ENCODE measurements at places on chromosomes 6 and 20. TPM values are rescaled to one million over a fixed set of nuclear protein-coding genes. Genes with fewer than 3 reads are reported as not detected.

DNA sequence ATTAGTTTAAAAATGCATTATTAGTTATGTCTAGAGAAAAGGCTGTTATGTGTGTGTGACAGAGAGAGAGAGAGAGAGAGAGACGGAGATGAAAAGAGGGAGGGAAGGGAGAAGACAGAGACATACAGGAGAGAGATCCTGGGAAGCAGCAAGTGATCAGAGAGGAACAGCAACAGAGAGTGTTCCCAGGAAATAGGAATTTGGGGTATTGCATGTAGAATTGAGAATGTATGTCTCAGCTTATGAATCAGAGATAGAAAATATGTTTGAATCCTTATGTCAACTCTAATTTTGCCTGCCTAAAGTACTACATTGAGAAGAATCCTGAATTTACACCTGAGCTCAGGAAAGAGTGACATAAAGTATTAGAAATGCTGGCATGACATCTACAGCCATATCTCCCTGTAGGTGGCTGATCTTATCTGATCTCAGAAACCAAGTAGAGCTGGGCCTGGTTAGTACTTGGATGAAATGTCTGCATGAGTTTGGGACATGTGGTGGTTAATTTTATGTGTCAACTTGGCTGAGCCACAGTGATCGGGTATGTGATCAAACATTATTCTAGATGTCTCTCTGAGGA lies 130.6 kb downstream of the TENT5A start:
- H3K36me3 ChIP-seq, result no peaks in the 10 kb centered on the region
- H3K27ac ChIP-seq, result no peak overlapping the region
- DNase-seq, result no peak
- no peaks in the 10 kb centered on the region for H3K27me3 ChIP-seq
- no peaks in the 10 kb centered on the region for H3K4me1 ChIP-seq

- no peaks in the 10 kb centered on the region for H3K27me3 ChIP-seq
- no peaks in the 10 kb centered on the region for H3K4me1 ChIP-seq
- no peaks in the 10 kb centered on the region for H3K36me3 ChIP-seq
Observed at GRCh38 chr6:136502786-136503185, 47.4 kb downstream of the MAP7 start.

DNA sequence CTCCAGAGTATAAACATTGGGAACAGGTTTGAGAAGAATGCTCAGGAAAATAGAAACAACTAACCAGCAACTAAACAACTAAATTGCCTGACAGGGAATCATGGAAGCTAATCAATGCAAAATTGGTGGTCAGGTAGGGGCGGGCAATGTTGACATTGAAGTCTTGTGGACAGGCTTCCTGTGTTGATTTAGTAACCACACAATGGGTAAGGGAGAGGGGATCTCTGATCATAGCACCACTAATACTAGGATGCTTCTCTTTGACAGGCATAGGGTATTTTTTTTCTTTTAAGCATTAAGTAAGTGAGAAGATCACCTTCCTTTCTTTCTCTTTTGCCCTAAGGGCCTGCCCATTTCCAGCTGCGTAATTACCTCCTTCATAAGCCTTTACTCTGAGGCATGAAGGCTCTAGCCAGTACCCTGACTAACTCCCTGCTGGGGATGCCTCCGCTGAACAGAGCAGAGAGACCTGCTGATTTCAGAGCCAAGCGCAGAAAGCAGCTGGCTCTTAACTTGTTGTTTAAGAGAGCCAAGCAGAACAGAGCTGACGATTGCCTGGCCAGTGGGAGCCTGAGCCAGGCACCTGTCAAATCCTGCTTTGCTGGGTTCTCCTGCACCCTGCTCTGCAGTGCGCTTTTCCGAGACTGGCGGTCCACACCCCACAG lies 118.7 kb downstream of the BMP2 start:
- H3K4me3 ChIP-seq, result no peak overlapping the region
- H3K27ac ChIP-seq, result no peak overlapping the region
- no peak for DNase-seq
- H3K27me3 ChIP-seq, result no peaks in the 10 kb centered on the region
- H3K4me1 ChIP-seq, result no peaks in the 10 kb centered on the region

DNA sequence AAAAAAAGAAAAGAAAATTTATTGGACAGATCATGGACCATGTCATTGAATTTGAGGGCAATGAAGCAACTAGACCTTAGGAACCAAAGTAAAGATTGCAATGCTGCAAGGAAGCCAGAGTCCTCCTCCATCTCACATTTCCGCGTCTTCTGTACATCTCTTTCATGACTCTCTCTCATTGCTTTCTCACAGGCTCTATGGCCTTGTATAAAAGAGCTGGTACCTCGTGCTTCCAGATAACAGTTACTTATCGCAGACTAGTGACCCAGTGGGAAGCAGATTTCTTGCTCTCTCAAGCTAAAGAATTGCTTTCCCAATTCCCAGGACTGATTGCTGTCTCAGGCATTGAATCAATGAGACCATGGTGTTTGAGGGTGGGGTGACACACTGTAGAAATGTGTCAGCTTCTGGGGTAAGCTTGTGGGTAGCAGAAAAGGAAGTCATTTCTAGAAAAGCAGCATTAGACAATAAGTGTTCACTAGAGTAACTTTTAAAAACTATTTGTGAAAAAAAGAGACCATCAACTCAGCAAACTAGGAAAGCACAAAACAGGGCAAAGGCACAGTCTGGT lies 635.3 kb downstream of the UTRN start:
- H3K27me3 ChIP-seq, result no peaks in the 10 kb centered on the region
- no peak for DNase-seq
- no peak overlapping the region for H3K27ac ChIP-seq
- no peak overlapping the region for H3K4me3 ChIP-seq

- H3K27ac ChIP-seq, result no peak overlapping the region
- H3K36me3 ChIP-seq, result peaks cover 10% of the 10 kb centered on the region
- no peak overlapping the region for H3K4me3 ChIP-seq
- no peak for DNase-seq
Observed at GRCh38 chr6:148451690-148452089, 109.1 kb downstream of the SASH1 start.

- H3K36me3 ChIP-seq, result no peaks in the 10 kb centered on the region
- H3K27ac ChIP-seq, result no peak overlapping the region
- no peak overlapping the region for H3K4me3 ChIP-seq
- no peak for DNase-seq
Observed at GRCh38 chr6:116366740-116367275, 3.9 kb upstream of the DSE start.

DNA sequence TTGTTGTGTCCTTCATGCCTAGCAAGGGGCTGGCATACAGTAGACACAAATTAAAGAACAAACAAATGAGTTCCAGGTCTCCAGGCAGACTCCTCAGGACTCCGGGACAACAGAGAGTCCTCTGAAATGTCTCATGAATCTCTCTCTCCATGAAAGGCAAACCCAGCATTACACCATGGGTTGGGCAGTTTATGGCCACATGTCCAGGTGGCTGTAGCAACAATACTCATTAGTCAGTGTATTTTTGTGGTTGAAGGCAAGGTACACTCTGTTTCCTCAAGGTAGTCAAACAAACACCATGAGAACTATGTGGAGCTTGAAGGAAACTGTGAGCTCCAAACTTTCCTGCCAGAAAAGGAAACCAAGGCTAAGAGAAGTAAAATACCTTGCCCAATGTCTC lies 62.2 kb downstream of the KCNB1 start:
- peaks cover 51% of the 10 kb centered on the region for H3K4me1 ChIP-seq
- peak overlapping the region; percentile 89 for H3K27ac ChIP-seq
- DNase-seq, result no peak
- no peaks in the 10 kb centered on the region for H3K36me3 ChIP-seq

- no peak for DNase-seq
- peaks cover 100% of the 10 kb centered on the region for H3K4me1 ChIP-seq
- H3K27ac ChIP-seq, result peak overlapping the region; percentile 85
Observed at GRCh38 chr20:53582251-53582570, 11.4 kb downstream of the ZNF217 start.

DNA sequence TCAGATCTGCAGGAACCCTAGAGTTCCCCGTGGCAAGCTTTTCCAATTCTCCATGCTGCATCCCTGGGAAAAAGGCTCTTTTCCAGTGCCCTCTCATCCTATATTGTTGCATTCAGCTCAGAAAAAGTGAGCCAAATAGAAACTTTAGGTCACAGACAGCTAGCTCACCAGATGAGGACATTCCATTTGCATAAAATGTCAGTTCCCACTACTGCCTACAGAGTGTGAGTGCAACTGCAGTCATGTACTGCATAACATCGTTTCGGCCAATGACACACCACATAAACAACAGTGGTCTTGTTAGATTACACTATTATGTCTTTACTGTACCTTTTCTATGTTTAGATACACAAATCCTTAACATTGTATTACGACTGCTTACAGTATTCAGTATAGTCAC lies 8.6 kb downstream of the HS3ST5 start:
- no peaks in the 10 kb centered on the region for H3K4me1 ChIP-seq
- no peaks in the 10 kb centered on the region for H3K36me3 ChIP-seq
- H3K27ac ChIP-seq, result no peak overlapping the region
- no peak overlapping the region for H3K4me3 ChIP-seq

DNA sequence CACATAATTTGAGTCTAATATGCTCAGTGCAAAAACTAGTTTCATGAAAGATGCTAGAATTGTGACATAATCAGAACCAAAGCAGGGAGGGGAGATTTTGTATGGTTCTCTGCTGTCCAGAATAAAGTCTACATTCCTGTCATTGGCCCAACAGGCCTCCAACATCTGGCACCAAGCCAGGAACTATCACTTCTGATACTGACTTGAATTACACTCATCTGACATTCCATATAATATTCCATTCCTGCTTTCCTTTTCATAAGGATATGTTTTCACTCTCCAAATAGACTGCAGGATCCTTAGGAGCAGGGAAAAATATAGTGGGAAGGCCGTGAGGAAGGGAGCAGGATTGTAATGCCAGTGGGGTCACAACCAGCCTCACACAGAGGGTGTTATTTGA lies 84.6 kb upstream of the BTN3A2 start:
- H3K27ac ChIP-seq, result no peak overlapping the region
- peaks cover 15% of the 10 kb centered on the region for H3K27me3 ChIP-seq
- no peak overlapping the region for H3K4me3 ChIP-seq

GRCh38 chr20:23205211-23205610 lies 119.1 kb upstream of the CD93 start:
- H3K4me1 ChIP-seq, result peaks cover 7% of the 10 kb centered on the region
- no peaks in the 10 kb centered on the region for H3K36me3 ChIP-seq
- no peak overlapping the region for H3K4me3 ChIP-seq
- H3K27ac ChIP-seq, result peak overlapping the region; percentile 69
- H3K27me3 ChIP-seq, result no peaks in the 10 kb centered on the region
- no peak for DNase-seq

DNA sequence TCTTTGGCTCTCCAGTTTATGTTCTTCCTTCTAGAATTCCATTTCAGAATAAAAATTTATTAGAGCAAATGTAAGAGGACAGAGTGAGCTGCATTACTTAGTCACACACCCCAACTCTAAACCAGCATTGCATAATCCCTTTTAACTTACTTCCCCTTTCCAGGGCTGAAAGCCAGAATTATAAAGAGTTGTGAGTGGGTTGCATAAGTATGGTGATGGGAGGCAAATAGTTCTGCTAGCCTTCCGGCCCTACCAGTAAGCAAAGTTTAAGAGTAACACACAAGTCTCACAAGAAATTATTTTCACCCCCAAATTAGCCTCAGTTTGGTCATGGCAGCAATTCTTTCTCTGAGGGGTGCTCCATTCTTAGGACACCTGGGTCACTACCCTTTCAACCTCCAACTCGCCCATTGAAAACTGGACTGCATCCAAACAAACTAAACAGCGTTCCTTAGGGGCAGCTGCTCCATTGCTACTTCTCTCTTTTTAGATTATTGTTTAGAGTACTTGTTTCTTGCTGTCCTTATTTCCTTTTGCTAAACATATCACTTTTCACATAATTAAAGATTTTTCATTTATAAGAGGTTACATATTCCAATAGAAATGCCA lies 1.6 kb downstream of the KIAA0408 start:
- H3K4me1 ChIP-seq, result no peaks in the 10 kb centered on the region
- H3K36me3 ChIP-seq, result no peaks in the 10 kb centered on the region
- peak overlapping the region; percentile 78 for H3K27ac ChIP-seq

- peaks cover 42% of the 10 kb centered on the region for H3K36me3 ChIP-seq
- H3K4me3 ChIP-seq, result no peak overlapping the region
- no peak for DNase-seq
- peak overlapping the region; percentile 31 for H3K27ac ChIP-seq
- peaks cover 10% of the 10 kb centered on the region for H3K4me1 ChIP-seq
Observed at GRCh38 chr20:45323731-45324130, 15.6 kb upstream of the MATN4 start.

DNA sequence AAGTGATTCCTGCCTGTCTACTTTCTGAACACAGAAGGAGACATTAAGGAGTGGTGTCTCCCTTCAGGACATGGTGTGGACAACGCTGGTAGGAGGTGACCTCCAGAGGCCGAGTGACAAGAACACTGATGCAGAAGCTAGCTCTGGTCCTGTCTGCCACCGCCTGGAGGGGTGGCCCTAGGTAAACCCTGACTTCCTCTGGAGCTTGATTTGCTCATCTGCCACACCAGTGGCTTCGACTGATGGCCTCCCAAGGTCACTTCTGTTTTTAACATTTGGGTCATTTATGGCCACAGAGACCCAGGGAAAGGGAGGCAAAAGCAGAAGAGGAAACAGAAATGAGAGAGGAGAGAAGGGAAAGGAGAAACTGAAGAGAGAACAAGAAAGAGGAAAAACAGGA lies 49.4 kb upstream of the SLC22A23 start:
- H3K4me1 ChIP-seq, result peaks cover under 1% of the 10 kb centered on the region
- H3K36me3 ChIP-seq, result no peaks in the 10 kb centered on the region
- DNase-seq, result no peak

DNA sequence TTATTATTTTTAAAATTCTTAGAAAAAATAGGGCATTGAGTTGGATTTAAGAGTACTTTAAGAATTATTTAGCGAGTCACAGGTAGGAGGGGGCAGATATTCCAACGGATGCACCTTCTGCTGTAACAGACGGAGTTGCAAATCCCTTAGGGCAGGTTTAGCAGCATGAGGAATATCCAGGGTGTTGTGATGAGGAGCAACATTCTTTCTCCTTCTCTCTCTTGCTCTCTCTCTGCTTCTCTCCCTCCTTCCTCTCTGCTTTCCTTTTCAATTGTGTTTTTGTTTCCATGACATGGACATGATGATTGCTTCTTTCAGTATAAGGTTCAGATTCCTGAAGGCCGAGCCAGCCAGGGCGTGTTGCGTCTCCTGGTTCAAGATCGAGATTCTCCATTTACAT lies 28.9 kb downstream of the CDH26 start:
- H3K4me3 ChIP-seq, result no peak overlapping the region
- no peaks in the 10 kb centered on the region for H3K36me3 ChIP-seq

DNA sequence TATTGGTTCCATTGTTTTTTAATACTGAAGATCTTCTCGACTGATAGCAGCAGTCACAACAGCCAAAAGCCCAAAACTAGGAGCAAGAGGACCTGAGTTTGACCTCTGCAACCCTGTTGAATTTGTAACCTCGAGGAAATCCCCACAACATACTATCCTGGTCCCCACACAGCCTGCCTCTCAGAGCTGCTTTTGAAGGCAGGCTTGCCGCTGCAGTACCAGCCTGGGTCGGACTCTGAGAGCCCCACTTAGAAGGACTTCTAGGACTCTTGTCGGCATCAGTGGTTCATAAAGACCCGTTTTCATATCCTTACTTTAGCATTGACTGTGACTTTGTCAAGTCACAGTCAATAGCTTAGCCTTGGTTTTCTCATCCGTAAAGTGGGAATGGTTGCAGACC lies 49.3 kb downstream of the EBF4 start:
- H3K4me1 ChIP-seq, result peaks cover 14% of the 10 kb centered on the region
- no peak for DNase-seq
- H3K27ac ChIP-seq, result no peak overlapping the region
- no peaks in the 10 kb centered on the region for H3K36me3 ChIP-seq
- no peaks in the 10 kb centered on the region for H3K27me3 ChIP-seq

Gene SCRT2
- polyA plus RNA-seq, result not detected

Gene NR2E1
- polyA plus RNA-seq, result not detected
